ENCODE measurements at places on chromosomes 4 and X.
A peak's percentile ranks its signal among the peaks of the same experiment; 100 is the strongest.

- no peak for DNase-seq
- H3K4me1 ChIP-seq, result no peaks in the 10 kb centered on the region
- H3K36me3 ChIP-seq, result no peaks in the 10 kb centered on the region
- peaks cover 9% of the 10 kb centered on the region for H3K27me3 ChIP-seq
- no peak overlapping the region for H3K4me3 ChIP-seq
These were observed 108.7 kb downstream of the CORIN start for GRCh38 chr4:47729131-47729680.

- DNase-seq, result no peak
- H3K36me3 ChIP-seq, result no peaks in the 10 kb centered on the region
- H3K4me3 ChIP-seq, result no peak overlapping the region
- no peaks in the 10 kb centered on the region for H3K27me3 ChIP-seq
- no peak overlapping the region for H3K27ac ChIP-seq
These were observed 300.9 kb upstream of the CPEB2 start for GRCh38 chr4:14701389-14701788.

DNA sequence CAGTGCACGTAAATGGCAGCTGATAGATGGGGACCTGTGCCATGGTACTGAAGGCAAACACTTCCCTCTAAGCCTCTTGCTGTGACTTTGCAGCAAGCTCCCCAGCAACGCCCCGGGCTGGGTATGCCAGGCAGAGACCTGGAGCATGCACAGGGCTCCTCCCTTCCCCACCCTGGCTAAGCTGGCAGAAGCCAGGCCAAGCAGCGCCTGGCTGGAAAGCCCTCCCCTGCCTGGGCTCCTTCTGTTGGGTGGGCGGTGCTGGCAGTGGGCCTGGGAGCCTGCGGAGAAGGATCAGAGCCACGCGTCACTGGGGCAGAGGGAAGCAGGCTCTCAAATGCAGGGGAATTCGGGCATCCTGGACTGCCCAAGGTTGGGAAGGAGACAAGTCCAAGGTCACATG lies 3.6 kb downstream of the ATP2B3 start:
- H3K27ac ChIP-seq, result no peak overlapping the region
- no peaks in the 10 kb centered on the region for H3K27me3 ChIP-seq
- no peak overlapping the region for H3K4me3 ChIP-seq

DNA sequence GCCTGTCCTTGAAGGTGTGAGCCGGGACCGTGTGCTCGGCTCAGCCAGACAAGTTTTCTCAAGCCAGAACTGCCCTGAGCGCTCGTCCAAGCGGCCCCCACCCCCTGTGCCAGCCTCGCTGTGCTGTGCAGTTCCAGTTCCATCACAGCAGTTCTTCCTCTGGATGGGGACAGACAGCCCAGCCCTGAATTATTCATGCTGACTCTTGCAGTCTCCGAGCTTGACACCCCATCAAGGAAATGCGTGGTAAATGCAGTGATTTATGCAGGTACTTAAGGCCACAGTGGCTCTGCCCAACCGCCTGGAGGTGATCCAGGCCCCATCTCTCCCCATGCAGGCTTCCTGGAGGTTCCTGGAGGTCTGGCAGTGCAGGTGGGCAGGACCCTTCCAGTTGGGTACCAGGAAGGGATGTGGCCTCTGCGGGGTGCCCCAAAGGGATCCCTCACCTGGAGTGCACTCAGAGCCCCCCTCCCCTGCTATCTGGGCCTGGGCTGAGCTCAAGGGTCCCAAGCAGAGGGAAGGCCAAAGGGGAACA lies 44.8 kb upstream of the HMX1 start:
- no peak overlapping the region for H3K4me3 ChIP-seq
- no peak overlapping the region for H3K27ac ChIP-seq
- H3K4me1 ChIP-seq, result no peaks in the 10 kb centered on the region
- DNase-seq, result no peak

GRCh38 chr4:80007745-80008149 lies 65.3 kb downstream of the ANTXR2 start:
- no peaks in the 10 kb centered on the region for H3K4me1 ChIP-seq
- no peaks in the 10 kb centered on the region for H3K27me3 ChIP-seq

GRCh38 chrX:41923978-41924683 lies 777 bp upstream of the CASK start:
- H3K27ac ChIP-seq, result peak overlapping the region; percentile 43
- peak overlapping the region; percentile 54 for H3K4me3 ChIP-seq
- no peaks in the 10 kb centered on the region for H3K36me3 ChIP-seq
- H3K4me1 ChIP-seq, result peaks cover 2% of the 10 kb centered on the region
- H3K27me3 ChIP-seq, result no peaks in the 10 kb centered on the region
- DNase-seq, result peak; percentile 19

GRCh38 chr4:140252141-140252741 lies 98.3 kb upstream of the MAML3 start:
- peaks cover 13% of the 10 kb centered on the region for H3K27me3 ChIP-seq
- H3K27ac ChIP-seq, result no peak overlapping the region
- no peaks in the 10 kb centered on the region for H3K36me3 ChIP-seq

- H3K4me3 ChIP-seq, result no peak overlapping the region
- H3K27me3 ChIP-seq, result no peaks in the 10 kb centered on the region
- no peaks in the 10 kb centered on the region for H3K4me1 ChIP-seq
- no peaks in the 10 kb centered on the region for H3K36me3 ChIP-seq
These were observed 200.6 kb downstream of the MAPK10 start for GRCh38 chr4:86159216-86159615.

DNA sequence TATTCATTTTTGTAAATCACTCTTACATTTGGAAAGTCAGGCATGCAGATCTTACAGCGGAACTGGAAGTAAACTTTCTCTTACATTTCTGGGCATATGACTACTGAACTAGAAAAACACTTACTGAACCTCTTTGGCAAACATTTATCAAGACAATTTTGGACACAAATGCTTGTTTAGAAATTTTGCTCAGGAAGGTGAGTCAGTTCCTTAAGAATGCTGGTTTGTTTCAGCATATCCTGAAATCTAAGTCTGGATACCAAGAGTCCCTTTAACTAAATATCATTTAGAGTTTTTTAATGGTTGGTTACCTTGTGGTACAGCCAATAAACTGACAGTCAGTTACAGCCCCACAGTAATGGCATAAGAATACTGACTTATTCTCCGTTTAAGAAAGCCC lies 15.0 kb downstream of the SHISA3 start:
- H3K4me3 ChIP-seq, result no peak overlapping the region
- no peaks in the 10 kb centered on the region for H3K27me3 ChIP-seq
- DNase-seq, result no peak
- no peaks in the 10 kb centered on the region for H3K4me1 ChIP-seq

DNA sequence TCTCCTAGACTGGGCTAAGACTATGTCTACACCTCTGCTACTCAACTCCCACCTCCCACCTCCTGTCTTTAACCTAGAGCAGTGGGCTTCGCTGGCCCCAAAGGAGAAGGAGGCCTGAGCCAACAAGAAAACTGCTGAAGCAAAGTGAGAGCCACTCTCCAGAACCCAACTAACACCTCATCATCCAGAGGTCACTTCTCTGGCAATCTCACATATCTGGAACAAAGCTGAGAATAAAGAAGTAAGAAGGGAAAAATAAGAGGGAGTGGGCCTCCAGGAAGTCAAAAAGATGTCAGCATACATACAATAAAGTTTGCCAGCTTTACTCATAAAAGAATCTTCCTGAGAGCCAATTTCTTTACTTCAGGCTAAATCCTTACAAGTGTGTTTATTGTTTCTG lies 18.6 kb upstream of the FGF16 start:
- H3K4me3 ChIP-seq, result no peak overlapping the region
- H3K27ac ChIP-seq, result no peak overlapping the region
- no peaks in the 10 kb centered on the region for H3K36me3 ChIP-seq
- H3K4me1 ChIP-seq, result no peaks in the 10 kb centered on the region
- no peaks in the 10 kb centered on the region for H3K27me3 ChIP-seq

- H3K36me3 ChIP-seq, result no peaks in the 10 kb centered on the region
- no peak overlapping the region for H3K27ac ChIP-seq
- no peak overlapping the region for H3K4me3 ChIP-seq
- H3K4me1 ChIP-seq, result no peaks in the 10 kb centered on the region
These were observed 49.2 kb downstream of the ENPP6 start for GRCh38 chr4:184168406-184169019.

DNA sequence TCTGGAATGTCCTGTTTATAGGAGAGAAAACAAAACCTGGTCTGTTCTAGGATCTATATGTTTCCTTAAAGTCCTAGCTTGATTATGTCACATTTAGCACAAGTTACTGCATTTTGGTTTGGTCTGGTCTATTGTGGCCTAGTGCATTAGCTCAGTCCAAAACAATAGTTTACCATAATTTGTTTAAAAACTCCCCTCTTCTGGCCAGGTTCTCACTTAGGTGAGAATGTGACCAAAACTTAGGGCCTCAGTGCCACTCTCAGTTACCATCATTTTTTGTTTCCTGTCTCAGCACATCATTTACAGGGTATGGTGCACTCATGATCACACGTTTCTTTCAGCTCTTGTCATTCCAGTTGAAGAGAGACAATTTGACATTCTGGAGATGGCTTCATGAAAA lies 378.5 kb downstream of the KLHL4 start:
- H3K27ac ChIP-seq, result no peak overlapping the region
- no peaks in the 10 kb centered on the region for H3K4me1 ChIP-seq
- no peaks in the 10 kb centered on the region for H3K27me3 ChIP-seq
- H3K4me3 ChIP-seq, result no peak overlapping the region
- no peak for DNase-seq
- no peaks in the 10 kb centered on the region for H3K36me3 ChIP-seq

DNA sequence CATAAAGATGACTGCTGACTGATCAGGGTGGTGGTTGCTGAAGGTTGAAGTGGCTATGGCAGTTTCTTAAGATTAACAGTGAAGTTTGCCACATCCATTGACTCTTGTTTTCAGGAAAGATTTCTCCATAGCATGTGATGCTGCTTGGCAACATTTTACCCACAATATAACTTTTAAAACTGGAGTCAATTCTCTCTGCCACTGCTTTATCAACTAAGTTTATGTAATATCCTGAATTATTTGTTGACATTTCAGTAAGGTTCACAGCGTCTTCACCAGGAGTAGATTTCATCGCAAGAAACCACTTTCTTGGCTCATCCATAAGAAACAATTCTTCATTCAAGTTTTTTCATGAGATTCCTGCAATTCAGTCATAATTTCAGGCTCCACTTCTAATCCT lies 166.5 kb upstream of the SPRY1 start:
- H3K4me3 ChIP-seq, result no peak overlapping the region
- H3K27me3 ChIP-seq, result no peaks in the 10 kb centered on the region
- no peaks in the 10 kb centered on the region for H3K36me3 ChIP-seq
- H3K4me1 ChIP-seq, result no peaks in the 10 kb centered on the region
- H3K27ac ChIP-seq, result no peak overlapping the region
- no peak for DNase-seq

DNA sequence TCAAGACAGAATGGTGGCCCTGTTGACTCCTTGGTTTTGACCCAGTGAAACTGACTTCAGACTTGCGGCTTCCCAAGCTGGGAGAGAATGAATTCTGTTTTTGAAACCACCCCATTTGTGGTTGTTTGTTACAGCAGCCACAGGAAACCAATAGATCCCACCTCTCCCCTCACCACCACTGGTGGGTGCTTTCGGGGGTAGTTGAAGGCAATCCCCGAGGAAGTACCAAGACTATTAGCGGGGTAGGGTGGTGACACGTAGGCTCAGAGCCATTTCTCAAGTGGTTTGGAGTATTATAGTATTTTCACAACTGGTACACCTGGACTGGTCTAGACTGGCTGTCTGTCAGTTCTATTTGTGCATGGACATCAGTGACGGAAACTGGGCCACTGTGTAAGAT lies 189.1 kb upstream of the RBPJ start:
- H3K27ac ChIP-seq, result peak overlapping the region; percentile 73
- peak; percentile 29 for DNase-seq
- H3K4me1 ChIP-seq, result peaks cover 24% of the 10 kb centered on the region
- H3K4me3 ChIP-seq, result no peak overlapping the region
- peaks cover 3% of the 10 kb centered on the region for H3K27me3 ChIP-seq
- no peaks in the 10 kb centered on the region for H3K36me3 ChIP-seq

GRCh38 chr4:39452153-39452859 lies 6.4 kb downstream of the RPL9 start:
- H3K4me1 ChIP-seq, result peaks cover 5% of the 10 kb centered on the region
- H3K27me3 ChIP-seq, result no peaks in the 10 kb centered on the region
- no peak overlapping the region for H3K4me3 ChIP-seq
- no peak for DNase-seq
- peaks cover 57% of the 10 kb centered on the region for H3K36me3 ChIP-seq

DNA sequence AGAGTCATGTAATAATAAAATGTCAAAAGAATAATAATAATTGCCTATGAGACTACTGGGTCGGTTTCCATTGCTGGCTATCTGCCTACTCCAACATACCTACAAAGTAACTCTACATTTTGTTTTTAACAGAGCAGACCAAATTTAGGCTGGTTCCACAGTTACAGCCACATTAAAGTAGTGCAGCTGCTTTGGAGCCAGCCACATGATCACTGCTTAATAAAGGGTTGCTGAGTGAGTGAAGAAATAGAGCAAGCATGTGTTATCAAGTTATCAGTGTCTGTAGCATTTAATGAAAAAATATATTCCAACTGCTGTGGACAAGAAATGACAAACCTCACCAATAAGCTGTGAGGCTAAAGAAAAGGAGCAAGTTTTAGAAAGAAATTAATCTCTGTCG lies 782.3 kb downstream of the PCDH18 start:
- no peaks in the 10 kb centered on the region for H3K36me3 ChIP-seq
- H3K4me1 ChIP-seq, result no peaks in the 10 kb centered on the region
- H3K27ac ChIP-seq, result no peak overlapping the region
- H3K27me3 ChIP-seq, result no peaks in the 10 kb centered on the region

GRCh38 chrX:24257011-24257410 lies 56.9 kb downstream of the SUPT20HL2 start:
- no peaks in the 10 kb centered on the region for H3K4me1 ChIP-seq
- no peak for DNase-seq
- no peak overlapping the region for H3K4me3 ChIP-seq
- H3K36me3 ChIP-seq, result no peaks in the 10 kb centered on the region
- no peak overlapping the region for H3K27ac ChIP-seq

DNA sequence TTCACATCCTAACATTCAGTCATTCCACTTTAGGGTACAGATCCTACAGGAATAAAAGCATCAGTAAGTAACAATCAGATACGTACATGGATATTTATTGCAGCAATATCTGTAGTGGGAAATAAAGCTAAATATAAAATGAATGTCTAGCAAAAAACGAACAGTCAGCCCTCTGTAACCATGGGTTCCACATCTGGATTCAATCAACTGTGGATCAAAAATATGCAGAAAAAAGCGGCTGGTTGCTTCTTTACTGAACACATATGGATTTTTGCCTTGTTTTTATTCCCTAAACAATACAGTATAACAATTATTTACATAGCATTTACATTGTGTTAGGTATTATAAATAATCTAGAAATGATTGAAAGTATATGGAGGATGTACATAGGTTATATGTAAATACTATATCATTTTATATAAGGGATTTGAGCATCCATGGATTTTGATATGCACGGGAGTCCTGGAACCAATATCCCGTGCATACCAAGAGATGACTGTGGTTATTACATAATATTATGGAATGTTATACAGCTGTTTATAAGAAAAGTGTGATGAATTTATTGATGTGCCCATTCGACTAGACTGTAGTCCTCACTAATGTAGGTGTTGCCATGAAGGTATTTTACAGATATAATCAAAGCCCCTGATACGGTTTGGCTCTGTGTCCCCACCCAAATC lies 132.8 kb downstream of the ARHGEF9 start:
- peaks cover 12% of the 10 kb centered on the region for H3K36me3 ChIP-seq
- no peaks in the 10 kb centered on the region for H3K27me3 ChIP-seq
- DNase-seq, result no peak
- H3K27ac ChIP-seq, result no peak overlapping the region

All from T-cell (primary cell).